ENCODE measurements at places on chromosomes 4 and X.

DNA sequence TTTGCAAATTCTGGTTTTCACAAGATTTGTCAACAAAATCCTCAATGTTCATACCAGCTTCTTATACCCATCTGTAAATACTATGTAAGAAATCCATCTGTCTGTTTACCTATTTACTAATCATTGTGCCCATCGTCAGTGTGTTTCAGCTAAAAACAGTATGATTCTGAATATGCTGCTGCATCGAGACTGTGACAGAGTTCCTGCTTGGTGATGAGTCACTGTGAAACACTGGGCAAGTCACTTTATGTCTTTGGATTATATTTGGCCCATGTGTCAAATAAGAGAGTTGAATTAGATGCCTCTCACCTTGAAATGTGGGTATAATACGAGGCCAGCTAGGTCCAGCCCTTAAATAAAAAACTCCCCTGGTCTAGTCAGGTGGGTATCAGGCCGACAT is 79.3 kb downstream of the CBLL2 start:
- DNase-seq, result no peak

DNA sequence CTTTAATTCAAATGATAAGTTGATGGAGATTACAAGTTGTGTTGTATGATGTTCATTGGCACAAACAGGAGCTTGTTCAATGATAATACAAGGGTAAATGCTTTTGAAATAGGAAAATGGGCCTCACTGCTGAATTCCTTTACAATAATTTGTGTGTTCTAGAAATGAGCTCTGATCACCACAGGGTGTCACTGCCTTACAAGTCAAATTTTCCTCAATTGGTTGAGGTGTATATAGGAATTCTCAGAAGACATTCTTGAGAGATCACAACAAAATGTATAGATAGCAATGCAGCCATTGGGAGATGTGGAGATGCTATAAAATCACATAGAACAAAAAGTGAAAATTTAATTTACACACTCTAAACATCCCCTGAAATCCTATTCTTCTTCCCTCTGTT is 49.6 kb downstream of the KLF8 start:
- DNase-seq, result no peak

DNA sequence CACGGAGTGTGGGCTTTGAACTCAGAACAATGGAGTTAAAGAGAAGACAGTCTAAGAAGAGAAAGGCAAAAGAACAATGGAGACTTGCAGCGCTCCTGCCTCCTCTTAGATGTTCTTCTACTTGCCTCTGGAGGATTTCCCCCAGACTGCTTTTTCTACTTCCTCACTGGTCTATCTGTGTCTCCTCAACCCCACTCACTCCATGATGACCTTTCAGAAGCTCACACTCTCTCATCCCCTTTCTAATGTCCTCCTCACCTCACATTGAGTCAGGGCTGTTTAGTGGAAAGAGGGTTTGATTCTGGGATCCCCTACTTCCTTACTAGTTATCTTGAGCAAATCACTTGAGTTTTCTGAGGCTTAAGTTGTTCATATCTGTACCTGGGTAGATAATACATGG is 12.2 kb upstream of the HERC6 start:
- DNase-seq, result no peak

GRCh38 chr4:101701551-101701950 is 89.0 kb upstream of the BANK1 start:
- DNase-seq, result no peak

GRCh38 chr4:22174640-22175039 is 226.1 kb upstream of the KCNIP4 start:
- no peak for DNase-seq

- DNase-seq, result no peak
These were observed 76.0 kb downstream of the FAT4 start for GRCh38 chr4:125390727-125391126.

GRCh38 chr4:79869597-79870237 is 203.3 kb downstream of the ANTXR2 start:
- no peak for DNase-seq
